Hindlimb muscle (tissue), 1 donor: ENCODE measurements at places on chromosomes 12 and 14. TPM values are rescaled to one million over a fixed set of nuclear protein-coding genes. Genes with fewer than 3 reads are reported as not detected.

GRCh38 chr12:51386351-51386750 is 4.9 kb downstream of the GALNT6 start:
- DNase-seq, result no peak

DNA sequence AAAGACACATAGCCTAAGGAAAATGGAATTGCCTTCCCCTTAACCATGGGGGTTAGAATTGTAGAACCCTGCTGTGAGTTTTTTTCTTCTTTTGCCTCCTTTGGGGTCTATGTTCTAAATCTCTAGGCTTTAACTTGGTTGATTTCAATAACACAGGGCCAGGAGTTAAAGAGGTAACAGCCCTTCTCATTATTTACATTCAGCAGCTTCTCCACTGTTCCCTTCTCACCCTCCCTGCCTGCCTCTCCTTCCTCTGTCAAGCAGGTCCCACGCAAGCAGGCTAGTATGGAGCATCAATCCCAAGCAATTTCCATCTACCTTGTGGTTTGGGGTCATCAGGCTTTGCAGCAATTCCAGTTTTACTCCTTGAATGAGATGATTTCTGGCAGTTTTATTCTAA is 236.1 kb upstream of the G2E3 start:
- no peak for DNase-seq

GRCh38 chr14:104940526-104941150 is 16.0 kb downstream of the PLD4 start:
- DNase-seq, result no peak

DNA sequence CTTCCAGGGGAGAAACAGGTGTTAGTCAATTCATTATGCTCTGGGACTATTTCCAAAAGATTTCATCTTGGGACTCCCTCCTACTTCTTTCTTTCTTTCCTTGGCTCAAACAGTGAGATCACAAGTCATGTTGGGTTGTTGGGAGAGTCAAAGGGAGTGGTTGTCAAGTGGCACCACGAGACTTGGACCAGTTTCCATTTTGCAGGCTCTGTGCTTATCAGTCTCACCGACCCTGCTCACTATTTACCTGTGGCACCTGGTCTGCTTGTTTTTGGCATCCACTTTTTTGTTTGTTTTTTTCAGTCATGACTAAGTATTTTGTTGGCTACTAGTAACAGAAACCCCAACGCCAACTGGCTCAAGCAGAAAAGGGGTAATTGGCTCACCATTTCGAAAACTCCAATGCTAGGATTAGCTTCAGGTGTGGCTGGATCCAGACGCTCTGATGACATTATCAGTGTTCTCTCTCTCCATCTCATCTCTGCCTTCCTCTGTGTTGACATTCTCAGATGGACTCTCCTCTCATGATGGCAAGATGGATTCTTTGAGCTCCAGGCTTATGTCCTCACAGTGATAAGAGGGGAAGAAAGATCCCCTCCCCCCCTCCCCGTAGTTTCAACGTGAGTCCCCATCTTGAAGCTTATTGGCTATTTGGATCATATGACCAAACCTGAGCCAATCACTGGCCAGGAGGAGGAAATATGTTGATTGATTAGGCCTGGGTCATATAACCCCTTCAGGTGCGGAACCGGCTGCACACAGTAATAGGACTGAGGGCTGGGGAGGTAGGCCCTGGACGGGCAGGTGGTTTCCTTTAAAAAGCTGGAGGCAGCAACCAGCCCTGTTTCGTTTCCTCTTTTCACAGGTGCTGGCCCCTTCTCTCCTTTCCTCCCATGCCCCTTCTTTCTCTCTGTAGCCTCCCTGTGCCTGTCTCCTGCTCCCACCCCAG is 84.2 kb downstream of the AACS start:
- no peak for DNase-seq

GRCh38 chr12:29082522-29082921 is 66.6 kb upstream of the FAR2 start:
- no peak for DNase-seq

DNA sequence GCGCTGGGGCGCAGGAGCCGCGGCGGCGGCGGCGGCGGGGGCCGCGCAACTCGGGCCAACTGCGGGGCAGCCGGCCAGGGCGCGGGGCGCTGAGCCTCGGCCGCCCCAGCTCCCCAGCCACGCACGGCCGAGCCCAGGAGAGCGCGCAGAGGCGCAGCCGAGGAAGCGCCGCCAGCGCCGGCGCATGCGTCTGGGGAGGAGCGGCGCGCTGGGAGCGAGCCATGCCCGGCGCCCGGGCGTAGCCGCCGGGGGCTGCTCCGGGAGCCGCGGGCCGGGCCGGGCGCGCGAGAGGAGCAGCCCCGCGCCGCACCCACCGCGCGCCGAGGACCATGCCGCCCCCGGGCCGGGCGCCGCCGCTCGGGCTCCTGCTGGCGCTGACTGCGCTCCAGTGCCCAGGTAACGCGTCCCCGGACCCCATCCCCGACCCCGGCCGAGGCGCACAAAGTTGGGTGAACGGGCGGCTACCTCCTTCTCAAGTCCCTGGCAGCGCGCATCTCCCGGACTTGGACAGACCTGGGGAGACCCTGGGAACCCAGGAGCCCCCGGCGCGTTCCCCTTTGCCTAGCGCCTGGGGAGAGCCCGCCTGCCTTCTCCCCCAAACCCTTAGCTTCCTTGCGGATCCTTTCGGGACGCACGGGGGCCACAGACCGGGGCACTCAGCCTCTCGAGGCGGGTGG is 121.4 kb downstream of the AACS start:
- no peak for DNase-seq

DNA sequence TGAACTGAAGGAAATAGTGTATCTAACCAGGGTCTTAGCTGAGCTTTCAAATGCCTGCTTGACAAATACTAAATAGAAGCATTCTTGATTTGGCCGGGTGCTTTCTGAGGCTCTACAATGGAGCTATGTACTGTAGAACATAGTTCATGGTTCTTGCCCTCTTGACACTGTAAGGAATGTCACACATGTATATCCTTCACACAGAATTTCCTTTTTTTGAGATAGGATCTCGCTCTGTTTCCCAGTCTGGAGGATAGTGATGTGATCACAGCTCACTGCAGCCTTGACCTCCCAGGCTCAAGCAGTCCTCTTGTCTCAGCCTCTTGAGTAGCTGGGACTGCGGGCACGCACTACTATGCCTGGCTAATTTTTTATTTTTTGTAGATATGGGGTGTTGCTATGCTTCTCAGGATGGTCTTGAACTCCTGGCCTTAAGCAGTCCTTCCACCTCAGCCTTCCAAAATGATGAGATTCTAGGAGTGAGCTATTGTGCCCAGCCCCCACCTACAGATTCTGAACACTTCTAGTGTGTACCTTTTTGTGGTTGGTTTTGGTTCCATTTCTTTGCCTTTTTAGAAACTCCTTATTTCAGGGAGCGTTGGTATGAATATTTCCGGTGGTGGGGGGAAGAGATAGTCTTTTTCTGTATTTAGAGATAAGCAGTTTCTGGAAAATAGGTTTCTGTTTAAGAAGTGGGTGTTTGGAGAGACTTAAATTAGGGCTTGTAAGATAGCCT is 4.2 kb downstream of the MLXIP start:
- DNase-seq, result no peak

- no peak for DNase-seq
Observed at GRCh38 chr14:84819528-84819927, 710.4 kb upstream of the FLRT2 start.

DNA sequence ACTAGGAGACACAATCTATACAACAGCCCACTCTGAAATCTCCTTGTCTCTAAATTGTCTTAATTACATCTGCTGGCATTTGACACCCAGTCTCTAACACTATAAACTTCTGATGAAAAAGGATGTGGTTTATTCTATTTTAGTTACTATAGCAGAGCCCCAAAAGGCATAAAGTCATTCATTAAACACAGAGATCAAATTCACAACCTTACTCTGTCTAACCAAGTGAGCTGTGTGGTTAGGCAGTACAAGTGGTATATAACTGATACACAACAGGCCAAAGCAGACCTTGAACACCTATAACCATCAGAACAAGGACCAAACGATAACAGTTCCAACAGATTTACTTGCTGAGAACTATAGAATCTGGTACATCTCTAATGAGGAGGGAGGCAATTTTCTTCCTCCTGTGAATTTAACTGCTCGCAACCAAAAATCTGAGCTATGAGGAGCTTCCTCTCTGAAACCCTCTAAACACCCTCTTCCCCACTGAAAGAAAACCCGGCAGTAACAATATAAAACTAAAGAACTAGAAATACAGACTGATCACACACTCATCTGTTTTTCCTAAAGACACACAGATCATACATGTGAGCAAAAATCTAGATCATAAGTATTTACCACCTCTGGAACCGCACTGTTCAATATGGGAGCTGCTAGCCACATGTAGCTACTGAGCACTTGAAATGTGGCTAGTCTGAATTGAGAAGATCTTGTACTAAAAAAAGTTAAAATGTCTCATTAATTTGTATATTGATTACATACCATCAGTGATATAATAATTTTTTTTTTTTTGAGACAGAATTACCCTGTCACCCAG is 17.7 kb downstream of the SPPL3 start:
- no peak for DNase-seq

- no peak for DNase-seq
Observed at GRCh38 chr14:77823378-77823777, 23.5 kb downstream of the ADCK1 start.

- no peak for DNase-seq
Observed at GRCh38 chr12:19139615-19140194, 10.2 kb downstream of the PLEKHA5 start.

GRCh38 chr14:28772613-28773012 is 6.0 kb downstream of the FOXG1 start:
- DNase-seq, result no peak

DNA sequence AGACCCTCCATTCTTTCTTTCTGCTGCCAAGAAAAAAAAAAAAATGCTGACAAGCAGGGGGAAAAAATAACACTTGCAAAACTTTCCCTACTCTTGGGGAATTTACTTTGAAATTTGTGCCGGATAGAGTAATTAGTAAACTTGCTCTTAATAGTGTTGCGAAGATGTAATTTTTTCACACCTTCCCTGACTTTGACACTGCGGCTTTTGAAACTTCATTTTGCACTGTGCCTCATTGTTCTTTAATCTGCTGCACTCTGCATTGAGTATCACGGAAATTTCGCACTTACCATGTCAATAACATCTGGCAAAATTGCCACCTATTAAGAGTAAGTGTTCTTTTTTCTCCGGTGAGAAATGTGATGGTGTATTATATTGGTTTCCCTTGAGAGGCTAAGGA is 596.1 kb downstream of the VRK1 start:
- no peak for DNase-seq

DNA sequence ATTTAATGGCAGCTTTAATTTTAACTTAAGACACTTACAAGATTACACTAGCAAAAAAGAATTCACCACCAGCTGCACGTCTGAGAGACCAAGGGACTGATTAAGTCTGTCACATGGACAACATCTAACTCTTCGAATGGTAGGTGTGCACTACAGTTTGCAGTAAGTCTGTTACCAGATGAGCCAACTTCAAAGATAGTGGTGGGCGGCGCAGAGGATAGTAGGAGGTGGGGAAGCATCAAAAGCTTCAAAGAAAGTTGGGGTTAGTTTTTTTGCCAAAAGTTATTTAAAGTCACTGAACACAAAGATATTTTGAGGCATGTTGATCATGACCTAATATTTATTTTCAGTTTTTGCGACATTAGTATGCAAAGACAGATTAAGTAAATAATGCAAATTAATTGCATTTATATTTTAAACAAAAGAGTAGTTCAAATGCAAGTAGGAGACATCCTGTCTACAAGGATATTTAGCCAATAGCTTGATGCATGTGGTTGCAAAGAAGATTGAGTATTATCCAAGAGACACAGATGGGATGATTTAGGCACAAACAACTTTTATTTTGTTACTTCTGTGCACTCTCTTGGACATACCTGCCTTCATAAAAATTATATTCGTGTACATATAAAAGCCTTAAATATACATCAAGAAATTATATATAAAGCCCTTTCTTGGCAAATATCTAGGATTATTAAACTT is 327.7 kb downstream of the BMP4 start:
- DNase-seq, result no peak

GRCh38 chr12:94112121-94112520 is 36.3 kb upstream of the PLXNC1 start:
- DNase-seq, result no peak

- no peak for DNase-seq
Observed at GRCh38 chr12:69511469-69512267, 41.5 kb downstream of the FRS2 start.

DNA sequence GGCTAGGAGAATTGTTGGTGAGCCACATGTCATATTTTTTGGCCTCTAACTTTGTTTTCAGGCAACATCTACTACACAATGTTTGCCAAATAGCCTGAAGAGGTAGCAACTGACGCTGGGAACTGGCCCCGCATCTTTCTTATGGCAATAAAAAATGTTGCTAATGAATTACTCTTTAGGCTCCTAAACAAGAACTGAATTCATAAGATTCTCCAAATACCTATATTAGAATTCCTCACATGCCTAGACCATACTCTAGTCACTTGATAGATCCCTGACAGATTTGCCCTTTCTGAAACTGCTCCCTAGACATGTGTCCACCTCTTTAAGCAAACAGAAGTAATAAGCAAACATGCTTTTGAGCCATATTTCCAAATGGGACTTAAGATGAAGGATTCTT is 209.0 kb upstream of the ATXN7L3B start:
- no peak for DNase-seq

- no peak for DNase-seq
Observed at GRCh38 chr12:66288121-66288520, 14.2 kb upstream of the HELB start.

GRCh38 chr12:96487634-96488033 is 1.7 kb upstream of the CFAP54 start:
- no peak for DNase-seq

DNA sequence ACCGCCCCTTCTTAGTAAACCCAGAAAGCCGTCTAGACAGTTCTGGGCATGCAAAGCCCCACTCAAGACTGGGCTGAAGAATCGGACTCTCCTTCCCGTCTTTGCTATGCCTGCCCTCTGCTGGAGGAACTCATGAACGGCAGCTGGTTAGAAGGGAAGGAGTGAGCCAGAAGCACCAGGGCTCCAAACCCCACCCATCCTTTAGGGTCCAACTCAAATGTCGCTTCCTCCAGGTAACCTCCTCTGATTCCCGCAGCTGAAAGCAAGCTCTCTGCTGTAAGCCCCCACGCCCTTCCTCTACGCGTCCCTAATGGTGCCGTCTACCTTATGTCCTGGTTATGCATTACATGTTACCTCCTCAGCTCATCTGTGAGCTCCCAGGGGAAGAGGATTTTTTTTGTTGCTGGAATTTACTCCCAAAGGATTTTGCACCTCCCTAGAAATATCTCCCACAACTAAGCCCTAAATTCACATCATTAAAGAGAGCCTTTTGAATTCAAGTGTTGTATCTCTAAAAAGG is 59.0 kb upstream of the SCN8A start:
- peak; percentile 82 for DNase-seq

DNA sequence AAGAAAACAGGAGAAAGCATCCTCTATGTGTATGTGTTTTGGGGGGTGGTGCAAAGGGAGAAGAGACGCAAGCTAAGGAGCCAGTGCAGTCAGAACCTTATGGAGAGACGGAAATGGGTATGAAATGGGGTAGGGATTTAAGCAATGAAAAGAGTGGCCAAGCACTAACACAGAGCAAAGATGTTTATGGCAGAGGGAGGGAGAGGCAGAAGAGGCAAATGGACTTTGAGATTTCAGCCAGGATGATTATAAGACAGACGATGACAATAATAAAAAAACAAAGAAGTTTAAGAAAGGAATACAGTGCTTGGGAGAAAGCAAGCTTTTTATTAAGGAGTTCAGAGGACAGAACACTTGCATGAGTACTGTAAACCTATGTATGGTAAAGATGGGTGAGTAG is 44.6 kb downstream of the DCAF5 start:
- no peak for DNase-seq

Gene TAS2R19
- polyA plus RNA-seq, result 1.3 TPM

Gene PPP1R36
- not detected for polyA plus RNA-seq

Gene MSI1
- polyA plus RNA-seq, result 6.4 TPM

Gene BEST3
- polyA plus RNA-seq, result 85.5 TPM

Gene ACSM4
- polyA plus RNA-seq, result not detected

Gene HOXC12
- 0.48 TPM for polyA plus RNA-seq

Gene MORN3
- polyA plus RNA-seq, result 0.54 TPM

Gene KITLG
- polyA plus RNA-seq, result 13.1 TPM
